ENCODE measurements at places on chromosomes 1 and 21.

DNA sequence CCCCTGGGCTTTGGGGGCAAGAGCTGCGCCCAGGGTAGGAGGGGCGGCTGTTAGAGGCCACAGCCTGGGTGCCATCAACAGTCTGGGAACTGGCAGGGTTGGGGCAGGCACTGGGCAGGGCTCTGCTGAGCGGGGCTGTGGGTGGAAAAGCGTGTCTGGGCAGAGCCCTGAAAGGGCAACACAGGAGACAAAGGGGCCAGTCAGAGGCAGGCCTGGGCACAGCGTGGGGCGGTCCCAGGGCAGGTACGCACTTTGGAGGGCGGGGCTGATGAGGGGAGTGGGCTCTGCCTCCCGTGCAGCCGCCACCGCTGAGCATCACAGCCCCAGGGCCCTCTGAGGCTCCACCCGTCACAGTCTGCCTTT lies 13.9 kb downstream of the CELSR2 start:
- DNase-seq = no peak

DNA sequence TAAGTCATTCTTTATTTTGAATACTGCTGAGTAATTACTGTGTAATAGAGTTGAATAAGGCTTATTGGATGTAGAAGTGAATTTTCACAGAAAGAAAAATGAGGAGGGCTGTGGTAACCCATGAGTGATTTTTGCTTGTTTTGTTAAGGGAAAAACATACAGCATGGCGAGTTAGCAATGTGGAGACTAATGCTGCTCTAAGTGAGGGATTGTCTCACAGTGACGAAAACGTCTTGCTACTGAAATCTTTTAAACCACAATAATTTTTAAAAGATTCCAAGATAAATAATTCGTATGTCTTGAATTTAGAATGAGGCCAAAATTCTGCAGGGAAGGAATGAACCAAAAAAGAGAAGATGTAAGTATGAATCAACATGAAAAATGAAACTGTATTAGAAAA lies 16.2 kb upstream of the PLA2G4A start:
- DNase-seq = no peak

DNA sequence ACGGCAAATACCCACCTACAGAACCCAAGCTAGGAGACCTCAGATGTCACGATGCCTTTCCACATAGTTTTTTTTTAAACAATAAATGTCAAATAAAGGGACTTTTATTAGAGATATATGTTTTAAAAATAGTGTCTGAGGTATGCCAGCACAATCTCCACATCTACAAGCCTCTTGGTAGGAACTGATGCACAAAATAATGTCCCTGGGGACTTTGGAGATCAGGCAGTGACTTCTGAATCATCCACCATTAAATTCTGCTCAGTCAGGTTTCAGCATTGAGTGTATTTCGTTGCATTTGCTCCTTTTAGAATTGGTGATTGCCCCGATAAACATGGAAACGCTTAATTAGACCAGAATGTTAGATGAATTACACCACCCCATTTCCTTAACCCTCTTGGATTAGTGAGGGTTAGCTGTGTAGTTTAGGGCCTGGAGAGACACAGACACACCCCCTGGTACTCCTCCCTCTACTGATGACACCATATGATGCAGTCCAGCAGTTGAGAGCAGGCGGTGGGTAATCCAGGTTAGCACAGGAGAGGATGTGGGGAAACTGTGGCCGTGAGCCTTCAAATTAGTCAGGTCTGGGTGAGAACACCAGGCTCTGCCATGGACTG lies 33.6 kb downstream of the LGR6 start:
- no peak for DNase-seq

DNA sequence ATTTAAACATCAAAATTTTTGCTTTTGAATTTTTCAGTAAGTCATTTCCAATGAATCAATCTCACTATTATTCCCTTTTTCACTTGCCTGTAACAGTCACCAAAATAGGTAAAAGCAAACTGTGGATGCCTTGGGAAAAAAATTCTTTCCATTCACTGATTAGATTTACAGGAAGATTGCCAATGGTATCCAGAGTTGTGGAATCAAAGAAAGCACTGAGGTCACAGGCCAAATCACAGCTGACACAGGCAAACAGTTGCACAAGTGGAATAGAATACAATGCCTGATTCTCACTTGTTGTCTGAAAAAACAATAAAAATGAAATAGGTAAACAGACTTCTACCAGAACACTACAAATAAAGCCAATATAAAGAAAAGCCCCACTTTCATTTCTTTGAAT lies 48.4 kb downstream of the LTN1 start:
- no peak for DNase-seq

DNA sequence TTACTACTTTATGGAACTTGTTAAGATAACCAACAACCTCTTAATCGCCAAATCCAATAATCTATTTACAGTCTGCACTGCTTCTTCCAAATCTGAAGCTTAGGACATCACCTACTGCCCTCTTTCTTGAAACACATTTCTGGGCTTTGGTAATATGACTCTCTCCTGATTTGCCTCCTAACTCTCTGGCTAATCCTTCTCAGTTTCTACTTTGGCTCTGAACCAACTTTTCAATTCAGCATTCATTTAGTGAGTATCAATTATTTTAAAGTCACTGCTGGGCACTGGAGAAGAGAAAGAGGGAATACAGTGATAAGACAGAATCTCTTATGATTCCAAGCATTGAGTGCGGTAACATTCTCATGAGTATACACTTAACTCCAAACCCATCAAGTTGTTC lies 275.0 kb downstream of the AKT3 start:
- no peak for DNase-seq

Data from OCI-LY7 (cell line).